ENCODE measurements at places on chromosomes 13 and 19.

- no peak for DNase-seq
Observed at GRCh38 chr13:35649162-35649561, 172.7 kb upstream of the MAB21L1 start.

DNA sequence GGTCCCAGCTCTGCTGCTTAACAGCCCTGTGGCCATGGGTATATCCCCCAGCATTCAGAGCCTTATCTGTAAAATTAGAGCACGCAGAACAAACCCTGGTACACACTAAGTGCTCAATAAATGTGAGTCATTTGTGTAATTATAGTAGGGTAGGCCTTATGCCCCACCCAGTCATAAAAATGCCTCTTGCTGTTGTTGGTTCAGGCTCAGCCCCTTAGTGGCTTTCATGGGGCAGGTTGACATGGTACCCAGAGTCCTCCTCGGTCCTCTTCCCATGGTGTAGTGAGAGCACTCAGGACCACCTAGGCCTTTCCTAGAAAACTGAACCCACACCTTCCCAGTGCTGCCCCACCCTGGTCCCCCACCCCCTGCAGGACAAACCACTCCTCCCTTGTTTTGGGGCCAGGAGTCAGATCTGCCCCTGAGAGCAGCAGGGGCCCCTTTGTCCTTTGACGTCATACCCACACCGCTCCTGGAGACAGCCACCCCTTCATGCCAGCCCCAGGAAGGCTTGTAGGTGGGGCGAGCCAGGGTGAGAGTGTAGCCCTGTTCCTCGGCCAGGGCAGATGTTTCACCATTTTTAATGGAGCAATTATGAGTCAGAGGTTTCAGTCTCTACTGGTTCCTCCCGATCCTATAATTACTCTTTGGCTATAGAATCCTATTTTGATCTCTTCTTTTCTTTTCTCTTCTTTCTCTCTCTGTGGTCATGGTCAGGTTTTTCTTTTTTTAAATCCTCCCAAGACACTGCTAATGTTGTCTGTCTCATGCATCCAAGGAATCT is 36.8 kb downstream of the ACTN4 start:
- no peak for DNase-seq

DNA sequence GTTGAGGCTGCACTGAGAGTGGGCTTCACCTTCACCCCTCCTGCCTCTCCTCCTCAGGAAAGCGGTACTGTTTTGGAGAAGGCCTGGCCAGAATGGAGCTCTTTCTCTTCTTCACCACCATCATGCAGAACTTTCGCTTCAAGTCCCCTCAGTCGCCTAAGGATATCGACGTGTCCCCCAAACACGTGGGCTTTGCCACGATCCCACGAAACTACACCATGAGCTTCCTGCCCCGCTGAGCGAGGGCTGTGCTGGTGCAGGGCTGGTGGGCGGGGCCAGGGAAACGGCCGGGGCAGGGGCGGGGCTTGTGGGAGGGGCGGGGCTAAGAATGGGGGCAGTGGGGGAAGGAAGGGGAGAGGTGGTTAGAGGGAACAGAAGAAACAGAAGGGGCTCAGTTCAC is 7.5 kb downstream of the CYP2A13 start:
- no peak for DNase-seq

- DNase-seq = no peak
Observed at GRCh38 chr13:99758460-99759162, 213.0 kb downstream of the ZIC5 start.

- DNase-seq = peak; percentile 39
Observed at GRCh38 chr19:41449079-41449864, 6.3 kb downstream of the ERICH4 start.

GRCh38 chr13:113670541-113670940 is 3.5 kb downstream of the GRK1 start:
- DNase-seq = no peak

DNA sequence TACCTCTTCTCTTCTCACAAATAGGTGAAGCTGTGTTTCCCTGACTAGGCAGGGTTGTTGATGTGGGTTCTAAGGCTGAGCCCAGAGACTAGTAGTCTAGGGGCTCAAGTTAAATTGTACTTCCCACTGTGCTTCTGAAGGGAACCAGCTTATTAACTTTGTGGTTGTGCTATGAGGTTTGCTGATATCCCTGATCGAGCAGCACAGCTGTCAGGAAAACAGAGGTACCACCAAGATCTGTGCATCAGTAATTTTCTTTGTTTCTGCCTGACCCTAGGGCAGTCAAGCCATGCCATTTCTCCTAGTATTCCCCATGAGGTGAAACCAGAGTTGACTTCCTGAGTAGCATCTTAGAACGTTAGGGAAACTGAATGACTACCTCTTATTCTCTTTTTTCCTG is 853.8 kb upstream of the MIR17HG start:
- DNase-seq = no peak

- no peak for DNase-seq
Observed at GRCh38 chr13:93767180-93767916, 540.7 kb downstream of the GPC6 start.

GRCh38 chr13:31824705-31825517 is 85.6 kb downstream of the RXFP2 start:
- peak; percentile 26 for DNase-seq

DNA sequence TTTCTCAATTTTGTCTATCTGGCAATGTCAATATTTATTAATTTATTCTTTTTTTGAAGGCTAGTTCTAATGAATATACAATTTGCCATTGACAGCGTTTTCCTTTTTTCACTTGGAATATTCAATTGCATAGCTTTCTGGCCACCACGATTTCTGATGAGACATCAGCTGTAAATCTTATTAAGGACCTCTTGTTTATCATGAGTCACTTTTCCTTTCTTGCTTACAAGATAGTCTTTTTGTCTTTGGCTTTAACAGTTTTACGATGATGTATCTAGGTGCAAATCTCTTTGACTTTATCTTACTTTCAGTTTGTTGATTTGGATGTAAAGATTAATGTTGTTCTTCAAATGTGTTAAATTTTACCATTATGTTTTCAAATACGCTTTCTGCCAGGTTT is 991.6 kb upstream of the SLC10A2 start:
- no peak for DNase-seq

DNA sequence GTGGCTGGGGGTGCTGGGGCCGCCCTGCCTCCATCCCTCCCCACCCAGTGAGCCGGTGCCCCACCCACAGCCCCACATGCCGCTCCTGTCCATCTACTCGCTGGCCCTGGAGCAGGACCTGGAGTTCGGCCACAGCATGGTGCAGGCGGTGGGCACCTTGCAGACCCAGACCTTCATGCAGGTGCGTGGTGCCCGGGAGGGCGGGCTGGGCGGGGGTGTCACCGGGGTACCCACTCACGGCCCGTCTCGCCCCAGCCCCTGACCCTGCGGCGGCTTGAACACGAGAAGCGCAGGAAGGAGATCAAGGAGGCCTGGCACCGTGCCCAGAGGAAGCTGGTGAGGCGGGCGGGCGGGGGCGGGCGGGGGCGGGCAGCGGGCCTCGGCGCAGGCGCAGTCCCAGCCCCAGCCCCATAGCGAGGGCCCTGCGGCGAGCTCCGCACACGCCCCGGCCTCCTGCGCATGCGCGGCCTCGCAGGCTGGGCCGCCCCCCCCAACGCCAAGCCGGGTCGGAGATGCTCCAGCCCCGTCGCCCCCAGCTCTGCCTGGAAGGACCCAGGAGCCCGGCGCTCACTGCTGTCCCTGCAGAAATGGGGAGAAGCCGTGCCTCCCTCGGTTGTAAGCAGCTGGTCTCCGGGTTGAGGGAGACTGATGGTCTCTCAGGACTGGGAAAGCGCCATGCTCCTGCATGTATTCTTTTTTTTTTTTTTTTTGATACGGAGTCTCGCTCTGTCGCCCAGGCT is 7.7 kb downstream of the ARHGAP45 start:
- peak; percentile 75 for DNase-seq

GRCh38 chr19:50242581-50242980 is 39.2 kb downstream of the MYH14 start:
- DNase-seq = no peak

All from Kasumi-1 (cell line).